ENCODE measurements at places on chromosomes 16 and 17. TPM values are rescaled to one million over a fixed set of nuclear protein-coding genes. Genes with fewer than 3 reads are reported as not detected.

DNA sequence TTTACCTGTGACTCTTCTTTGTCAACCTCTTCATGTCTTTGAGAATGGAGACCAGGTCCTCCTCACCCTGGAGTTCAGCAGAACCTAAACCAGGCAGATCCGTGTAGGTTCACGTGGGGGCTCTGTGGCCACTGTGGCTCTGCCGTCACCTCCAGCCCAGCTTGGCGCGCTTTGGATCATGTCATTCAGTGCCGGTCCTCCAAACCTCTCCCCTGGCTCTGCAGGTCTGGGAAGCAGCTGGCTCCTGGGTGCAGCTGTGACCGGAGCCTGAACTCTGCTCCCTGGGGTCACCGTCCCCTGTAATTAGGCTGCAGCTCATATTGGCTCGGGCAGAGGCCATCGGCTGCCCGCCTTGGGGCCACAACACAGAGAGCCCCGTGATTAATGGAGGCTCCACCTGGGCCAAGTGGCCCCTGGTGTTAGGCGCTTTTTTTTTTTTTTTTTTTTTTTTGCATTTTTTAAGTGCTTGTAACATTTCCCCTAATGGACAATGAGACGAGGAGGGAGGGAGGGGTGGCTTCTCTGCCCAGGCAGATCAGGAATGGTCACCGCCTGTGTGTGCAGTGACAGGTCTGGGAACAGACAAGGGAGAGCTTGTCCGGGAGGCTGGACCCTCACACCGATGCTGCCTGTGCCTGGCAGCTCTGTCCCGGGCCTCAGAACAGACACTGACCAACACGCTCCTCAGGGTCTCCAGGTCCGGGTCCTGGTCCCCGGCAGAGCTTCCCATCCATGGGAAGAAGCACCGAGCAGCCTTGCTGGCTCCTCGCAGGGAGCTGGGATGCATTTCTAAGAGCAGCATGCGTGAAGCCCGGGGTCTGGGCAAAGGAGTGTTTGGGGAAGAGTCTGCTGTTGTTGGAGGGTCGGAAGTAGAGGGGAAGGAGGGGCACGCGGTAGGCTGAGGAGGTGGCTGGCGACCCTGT, 247.9 kb downstream of the SEC14L1 start:
- no peak for DNase-seq

DNA sequence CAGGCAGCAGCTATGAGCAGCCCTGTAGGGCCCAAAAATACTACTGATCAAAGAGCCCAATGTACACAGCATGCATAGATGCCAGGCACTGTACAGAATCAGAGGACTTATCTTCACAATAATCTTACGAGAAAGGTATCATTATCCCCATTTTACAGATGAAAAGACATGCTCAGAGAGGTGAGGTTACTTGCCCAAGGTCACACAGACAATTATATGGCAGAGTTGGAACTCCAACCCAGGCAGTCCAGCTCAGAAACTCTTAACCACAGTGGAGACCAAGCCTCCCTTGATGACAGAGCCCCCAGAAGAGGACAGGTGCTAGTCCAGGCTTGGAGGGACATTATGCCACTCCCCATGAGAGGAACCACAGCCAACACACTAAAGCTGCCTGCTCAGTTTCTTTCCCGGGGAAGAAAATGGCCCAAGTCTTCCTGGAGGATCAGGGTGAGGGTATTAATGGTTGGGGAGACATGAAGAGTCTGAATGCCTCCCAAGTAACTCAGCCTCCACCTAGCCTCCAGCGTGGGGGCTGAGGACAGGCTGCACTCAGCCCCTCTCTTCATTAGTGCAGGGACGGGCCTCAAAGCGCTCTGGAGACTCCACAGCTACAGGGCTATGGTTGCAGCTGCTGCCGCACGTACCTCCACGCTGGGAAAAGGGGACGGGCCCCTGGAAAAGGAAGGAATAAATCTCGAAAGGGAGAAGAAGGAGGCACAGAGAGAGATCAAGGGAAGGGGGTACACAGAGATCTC, 826 bp downstream of the UNC119 start:
- DNase-seq, result peak; percentile 51

XAF1 gene
- total RNA-seq, result 19.5 TPM

DNA sequence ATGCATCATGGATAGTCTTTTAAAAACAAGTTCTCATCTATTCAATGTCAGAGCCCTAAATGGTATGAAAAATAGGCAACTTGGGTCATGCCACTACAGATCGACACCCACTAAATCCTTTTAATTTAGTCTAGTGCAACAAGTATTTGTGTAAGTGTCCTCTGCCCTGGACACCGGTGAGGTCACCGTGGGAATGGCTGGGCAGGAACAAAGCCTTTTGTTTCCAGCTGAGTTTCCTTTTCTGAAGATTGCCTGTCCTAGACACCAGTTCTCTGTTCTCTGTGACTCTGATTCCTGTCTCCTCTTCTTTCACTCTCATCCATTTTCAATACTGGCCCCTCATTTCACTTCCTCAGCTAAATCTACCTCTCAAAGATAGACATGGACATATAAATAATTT, 446.5 kb downstream of the MAF start:
- DNase-seq, result no peak

WNT3 gene
- 11.6 TPM for total RNA-seq

- no peak for DNase-seq
These were observed 325.4 kb downstream of the SEC14L1 start for GRCh38 chr17:77466140-77466539.

GRCh38 chr16:19497176-19497575, 24.7 kb downstream of the GDE1 start:
- peak; percentile 15 for DNase-seq

HOXB7 gene
- total RNA-seq, result 0.96 TPM

DNA sequence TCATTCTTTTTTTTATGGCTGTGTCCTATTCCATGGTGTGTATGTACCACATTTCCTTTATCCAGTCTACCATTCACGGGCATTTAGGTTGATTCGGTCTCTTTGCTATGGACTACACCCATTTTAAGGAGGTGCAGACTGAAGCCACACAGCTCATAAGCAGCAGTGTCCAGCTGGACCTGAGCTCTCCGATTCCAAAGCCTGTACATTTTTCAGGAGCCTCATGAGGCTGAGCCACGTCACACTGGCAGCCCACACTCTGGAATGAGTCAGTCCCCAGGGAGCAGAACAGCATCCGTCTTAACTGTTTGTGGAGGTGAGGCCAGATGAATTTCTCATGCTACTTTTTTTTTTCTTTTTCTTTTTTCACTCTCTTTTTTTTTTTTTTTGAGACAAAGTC, 116.1 kb downstream of the C16orf95 start:
- DNase-seq, result peak; percentile 54

GRCh38 chr17:21012736-21013135, 30.1 kb downstream of the USP22 start:
- DNase-seq, result no peak

KRTAP2-2 gene
- total RNA-seq, result 8.4 TPM

DNA sequence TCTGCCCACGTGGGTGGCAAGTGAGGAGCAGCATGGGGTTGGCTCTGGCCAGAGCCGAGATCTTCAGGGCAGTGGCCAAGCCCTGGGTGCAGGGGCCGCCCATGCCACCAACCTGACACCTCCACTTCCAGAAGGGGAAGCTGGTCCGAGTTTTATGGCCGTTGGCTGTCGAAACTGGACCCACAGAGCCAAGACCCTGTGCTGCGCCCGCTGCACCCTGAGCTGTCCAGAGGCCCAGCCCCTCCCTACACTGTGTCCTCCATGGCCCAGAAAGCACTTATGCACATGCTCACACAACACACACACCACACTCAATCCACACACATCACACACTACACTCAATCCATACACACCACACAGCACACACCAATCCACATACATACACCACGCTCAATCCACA, 33.9 kb upstream of the RPTOR start:
- no peak for DNase-seq

GRCh38 chr16:30085820-30086219, 5.9 kb downstream of the TBX6 start:
- no peak for DNase-seq

GRCh38 chr17:62121025-62121730, 56.1 kb upstream of the MED13 start:
- no peak for DNase-seq

GRCh38 chr17:68507576-68507975, 4.7 kb upstream of the PRKAR1A start:
- DNase-seq, result no peak
